ENCODE measurements at places on chromosomes 16 and 17. TPM values are rescaled to one million over a fixed set of nuclear protein-coding genes. Genes with fewer than 3 reads are reported as not detected.

DNA sequence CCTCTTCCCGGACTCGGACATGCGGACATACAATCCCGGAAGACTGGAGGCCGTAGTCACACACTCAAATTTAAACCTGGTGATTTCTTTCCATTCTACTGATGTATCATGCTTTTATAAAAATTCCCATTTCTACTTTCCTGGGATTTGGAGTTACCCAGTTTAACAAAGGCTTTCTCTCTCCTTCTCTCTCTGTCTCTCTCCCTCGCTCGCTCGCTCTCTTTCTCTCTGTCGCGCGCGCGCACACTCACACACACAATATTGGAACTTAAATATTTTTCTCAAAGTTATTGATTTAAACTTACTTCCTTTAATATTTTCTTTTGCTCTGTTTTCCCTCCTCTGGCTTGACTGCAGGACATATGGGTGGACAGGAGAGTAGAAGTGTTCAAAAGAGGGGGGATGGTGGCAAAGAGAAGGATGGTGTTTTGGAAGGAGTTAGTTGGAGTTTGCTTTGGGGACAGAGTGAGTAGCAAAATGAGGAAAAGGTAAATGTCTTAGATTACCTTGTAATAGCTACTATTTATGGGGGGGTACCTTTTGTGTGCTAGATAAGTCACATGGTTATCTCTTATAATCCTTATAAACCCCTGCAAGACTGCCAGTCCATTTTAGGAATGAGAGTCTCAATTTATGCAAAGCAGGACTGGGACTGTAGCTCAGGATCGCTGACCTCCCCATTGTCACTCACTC is 878 bp upstream of the TRIM25 start:
- H3K27me3 ChIP-seq, result no peaks in the 10 kb centered on the region
- H3K36me3 ChIP-seq, result no peaks in the 10 kb centered on the region
- H3K4me1 ChIP-seq, result peaks cover 29% of the 10 kb centered on the region
- H3K27ac ChIP-seq, result peak overlapping the region; percentile 90
- DNase-seq, result no peak

DNA sequence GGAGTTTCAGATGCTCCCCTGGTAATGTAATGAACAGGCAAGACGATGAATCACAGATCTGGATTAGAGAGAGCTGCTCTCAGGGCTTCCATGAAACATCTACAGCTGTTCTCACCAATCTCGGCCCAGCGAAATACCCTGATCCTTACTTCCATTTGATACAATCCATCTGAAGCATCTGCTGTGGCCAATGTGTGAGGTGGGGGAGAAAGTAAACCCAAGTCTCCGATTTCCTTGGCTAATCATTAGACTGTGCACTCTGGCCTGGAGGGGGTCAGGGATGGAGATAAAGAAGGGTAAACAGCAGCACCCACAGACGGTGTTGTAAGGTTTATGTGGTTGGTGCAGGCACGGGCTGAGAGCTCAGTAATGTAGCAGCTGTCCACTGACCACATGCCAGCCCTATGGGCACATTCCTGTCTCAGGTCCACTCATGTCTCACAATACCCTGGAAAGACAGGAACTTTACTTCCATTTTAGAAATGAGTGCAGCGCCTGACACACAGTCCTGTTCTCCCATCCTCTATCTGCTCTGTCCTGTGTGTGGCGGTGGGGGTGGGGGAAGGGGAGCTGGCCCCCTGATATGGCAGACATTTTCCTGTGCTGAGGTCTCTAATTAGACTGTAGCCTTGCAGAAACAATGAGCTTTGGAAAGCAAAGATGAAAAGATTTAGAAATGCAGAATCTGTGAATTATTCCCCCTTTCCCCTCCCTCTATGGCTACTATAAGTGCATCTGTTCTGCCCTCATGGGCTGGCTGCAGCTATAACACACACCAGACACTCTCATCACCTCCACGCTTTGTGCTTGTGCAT is 48.3 kb upstream of the ERN1 start:
- no peak for DNase-seq
- H3K4me1 ChIP-seq, result no peaks in the 10 kb centered on the region
- H3K36me3 ChIP-seq, result peaks cover 37% of the 10 kb centered on the region
- no peaks in the 10 kb centered on the region for H3K27me3 ChIP-seq
- no peak overlapping the region for H3K27ac ChIP-seq

Gene IKZF3
- total RNA-seq, result 26.1 TPM

DNA sequence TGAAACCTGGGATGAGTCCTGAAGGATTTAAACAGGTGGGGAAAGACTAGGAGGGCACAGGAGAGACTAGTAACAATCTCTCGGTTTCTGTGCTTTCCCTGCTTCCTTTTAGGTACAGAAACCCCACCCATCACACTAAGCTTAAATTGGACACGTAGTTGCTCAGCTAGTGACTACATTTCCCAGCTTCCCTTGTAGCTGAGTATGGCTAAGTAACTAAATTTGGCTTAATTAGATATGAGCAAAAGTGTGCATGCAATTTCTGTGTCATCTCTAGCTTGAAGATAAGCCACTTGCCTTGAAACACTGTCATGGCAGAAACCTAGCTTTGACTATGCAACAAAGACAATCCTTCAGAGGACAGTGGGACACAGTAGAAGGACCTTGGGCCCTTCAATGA is 36.5 kb downstream of the CACNG1 start:
- no peaks in the 10 kb centered on the region for H3K36me3 ChIP-seq
- H3K4me3 ChIP-seq, result no peak overlapping the region
- peaks cover 19% of the 10 kb centered on the region for H3K4me1 ChIP-seq
- no peak for DNase-seq
- no peaks in the 10 kb centered on the region for H3K27me3 ChIP-seq
- no peak overlapping the region for H3K27ac ChIP-seq

DNA sequence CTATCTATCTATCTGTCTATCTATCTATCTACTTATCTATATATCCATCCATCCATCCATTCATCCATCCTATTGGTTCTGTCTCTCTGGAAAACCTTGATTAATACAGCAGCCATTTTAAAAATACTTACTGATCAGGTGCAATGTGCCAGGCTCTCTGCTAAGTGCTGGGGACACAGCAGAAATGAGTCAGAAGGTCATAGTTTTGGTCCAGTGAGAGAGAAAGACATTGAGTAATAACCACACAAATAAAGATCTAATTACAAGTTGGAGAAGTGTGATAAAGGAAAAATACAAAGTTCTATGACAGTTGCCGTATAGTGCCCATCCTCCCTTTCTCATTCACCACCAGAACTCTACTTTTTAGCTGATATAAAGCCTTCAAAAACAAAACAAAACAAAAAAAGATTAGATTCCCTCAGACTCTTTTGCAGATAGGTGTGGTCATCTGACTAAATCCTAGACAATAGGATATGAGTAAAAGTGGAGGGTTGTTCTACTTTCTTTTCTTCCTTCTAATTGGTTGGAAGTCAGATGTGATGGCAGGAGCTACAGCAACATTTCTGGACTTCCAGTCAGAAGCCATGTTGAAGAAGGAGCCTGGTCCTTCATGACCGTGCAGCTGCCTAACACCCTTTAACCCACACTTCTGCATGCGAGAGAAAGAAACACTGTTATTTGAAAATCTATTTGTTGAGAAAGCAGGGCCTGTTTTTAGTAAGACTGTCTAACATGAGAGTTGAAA is 72.0 kb upstream of the TOX3 start:
- DNase-seq, result no peak
- no peaks in the 10 kb centered on the region for H3K27me3 ChIP-seq
- no peaks in the 10 kb centered on the region for H3K4me1 ChIP-seq
- no peaks in the 10 kb centered on the region for H3K36me3 ChIP-seq
- no peak overlapping the region for H3K27ac ChIP-seq

Gene NPW
- not detected for total RNA-seq

GRCh38 chr17:58272367-58273280 is 8.1 kb downstream of the MPO start:
- no peaks in the 10 kb centered on the region for H3K27me3 ChIP-seq
- no peak for DNase-seq
- H3K36me3 ChIP-seq, result no peaks in the 10 kb centered on the region
- no peaks in the 10 kb centered on the region for H3K4me1 ChIP-seq

- no peaks in the 10 kb centered on the region for H3K36me3 ChIP-seq
- H3K4me3 ChIP-seq, result no peak overlapping the region
- DNase-seq, result no peak
- no peak overlapping the region for H3K27ac ChIP-seq
Measured at GRCh38 chr17:33007186-33007585, 15.5 kb downstream of the SPACA3 start.

Gene ICAM2
- 131 TPM for total RNA-seq

Gene CD2BP2
- total RNA-seq, result 77.0 TPM

DNA sequence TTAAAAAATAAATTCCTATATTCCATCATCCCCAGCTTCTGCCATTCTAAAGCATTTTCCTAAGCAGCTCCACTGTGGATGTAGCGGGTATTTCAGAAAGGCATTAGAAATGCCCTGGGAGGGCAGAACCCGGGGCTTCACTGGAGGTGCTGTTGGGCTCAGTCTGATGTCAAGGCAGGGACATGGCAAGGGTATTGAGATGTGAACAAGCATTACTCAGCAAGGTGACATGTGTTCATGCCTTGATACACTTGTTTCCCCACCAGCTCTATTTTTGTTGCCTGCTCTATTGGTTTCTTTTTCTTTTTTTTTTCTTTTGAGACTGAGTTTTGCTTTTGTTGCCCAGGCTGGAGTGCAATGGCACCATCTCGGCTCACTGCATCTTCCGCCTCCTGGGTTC is 35.7 kb downstream of the ABCC1 start:
- no peak overlapping the region for H3K4me3 ChIP-seq
- DNase-seq, result no peak
- H3K36me3 ChIP-seq, result no peaks in the 10 kb centered on the region
- H3K4me1 ChIP-seq, result peaks cover 6% of the 10 kb centered on the region

Gene ITGB4
- total RNA-seq, result 1.5 TPM

DNA sequence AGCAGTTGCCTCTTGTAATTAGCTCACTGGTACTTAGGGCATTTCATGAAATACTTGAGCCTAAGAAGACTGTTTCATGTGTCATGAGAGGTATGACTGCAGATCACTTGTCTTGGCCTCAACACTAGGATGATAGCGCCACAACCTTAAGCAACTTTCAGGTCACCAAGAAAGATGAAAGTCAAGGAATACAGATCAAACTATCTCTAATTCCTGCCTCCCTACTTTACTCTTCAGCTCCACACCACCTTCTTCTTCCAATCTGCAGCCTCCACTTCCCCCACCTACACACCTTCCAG is 28.0 kb downstream of the GNA13 start:
- H3K36me3 ChIP-seq, result no peaks in the 10 kb centered on the region
- no peak overlapping the region for H3K4me3 ChIP-seq
- no peaks in the 10 kb centered on the region for H3K27me3 ChIP-seq
- no peak for DNase-seq
- H3K27ac ChIP-seq, result peak overlapping the region; percentile 16

DNA sequence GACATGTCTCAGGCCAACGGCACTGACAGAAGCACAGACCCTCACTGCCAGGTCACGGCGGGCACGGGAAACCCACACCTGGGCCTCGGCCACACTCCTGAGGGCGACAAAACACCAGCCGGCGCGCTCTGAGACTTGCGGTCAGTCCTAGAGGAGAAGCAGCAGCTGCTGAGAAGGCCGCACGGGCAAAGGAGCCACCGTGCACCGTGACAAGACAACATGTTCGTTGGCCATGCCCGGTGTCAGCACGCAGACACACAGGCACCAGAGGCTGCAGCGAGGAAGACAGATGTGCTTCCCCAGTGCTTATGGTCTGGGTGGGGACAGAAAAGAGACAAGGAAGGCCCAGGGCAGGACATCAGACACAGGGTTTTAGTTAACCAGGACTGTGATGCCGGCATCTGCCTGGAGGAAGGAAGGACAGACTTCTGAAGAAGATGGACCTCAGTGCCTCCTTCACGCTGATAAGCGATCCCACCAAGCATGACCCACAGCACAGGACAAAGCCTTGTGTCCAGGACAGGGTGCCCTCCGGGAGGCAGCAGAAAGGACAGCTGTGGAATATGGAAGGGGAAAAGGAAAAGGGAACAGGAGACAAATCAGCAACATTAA is 84.0 kb downstream of the ANKRD11 start:
- H3K27ac ChIP-seq, result peak overlapping the region; percentile 72
- H3K4me1 ChIP-seq, result peaks cover 83% of the 10 kb centered on the region
- no peaks in the 10 kb centered on the region for H3K36me3 ChIP-seq

- no peaks in the 10 kb centered on the region for H3K4me1 ChIP-seq
- H3K27ac ChIP-seq, result no peak overlapping the region
- H3K36me3 ChIP-seq, result no peaks in the 10 kb centered on the region
- H3K4me3 ChIP-seq, result no peak overlapping the region
- no peak for DNase-seq
- no peaks in the 10 kb centered on the region for H3K27me3 ChIP-seq
Measured at GRCh38 chr16:86476956-86477534, 33.3 kb upstream of the FOXF1 start.

Gene GPR179
- total RNA-seq, result 0.17 TPM

Gene TNFSF13
- 2.0 TPM for total RNA-seq

Gene TEX14
- total RNA-seq, result 0.38 TPM

GRCh38 chr16:10878328-10878643 is 1.3 kb downstream of the CIITA start:
- peaks cover 53% of the 10 kb centered on the region for H3K4me1 ChIP-seq
- no peak for DNase-seq

DNA sequence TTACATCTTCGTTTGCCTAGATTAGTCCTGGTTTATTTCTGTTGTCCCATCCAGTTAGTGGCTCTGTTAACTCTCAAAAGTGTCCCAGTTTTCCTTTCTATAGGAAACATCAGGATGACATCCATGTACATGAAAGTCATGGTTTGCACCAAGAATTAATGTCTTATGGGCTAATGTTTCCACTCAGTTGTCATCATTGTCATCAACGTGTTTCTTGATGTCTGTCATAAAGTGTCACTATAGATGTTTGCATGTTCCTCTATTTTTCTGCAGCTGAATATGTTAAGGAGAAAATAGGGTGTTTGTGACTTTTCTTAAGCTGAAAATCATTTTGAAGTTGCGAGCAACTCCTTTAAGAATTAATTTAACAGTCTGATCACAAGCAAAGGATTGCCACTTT is 567.0 kb downstream of the TMEM114 start:
- H3K27ac ChIP-seq, result no peak overlapping the region
- no peaks in the 10 kb centered on the region for H3K27me3 ChIP-seq
- no peak overlapping the region for H3K4me3 ChIP-seq
- H3K4me1 ChIP-seq, result no peaks in the 10 kb centered on the region
- no peaks in the 10 kb centered on the region for H3K36me3 ChIP-seq
- no peak for DNase-seq

Gene BIRC5
- total RNA-seq, result not detected

Gene TP53TG3F
- total RNA-seq, result not detected

- H3K36me3 ChIP-seq, result no peaks in the 10 kb centered on the region
- no peaks in the 10 kb centered on the region for H3K27me3 ChIP-seq
- H3K4me3 ChIP-seq, result no peak overlapping the region
- no peak overlapping the region for H3K27ac ChIP-seq
- H3K4me1 ChIP-seq, result peaks cover 29% of the 10 kb centered on the region
- DNase-seq, result no peak
Measured at GRCh38 chr16:88461331-88462269, 8.5 kb downstream of the ZFPM1 start.

DNA sequence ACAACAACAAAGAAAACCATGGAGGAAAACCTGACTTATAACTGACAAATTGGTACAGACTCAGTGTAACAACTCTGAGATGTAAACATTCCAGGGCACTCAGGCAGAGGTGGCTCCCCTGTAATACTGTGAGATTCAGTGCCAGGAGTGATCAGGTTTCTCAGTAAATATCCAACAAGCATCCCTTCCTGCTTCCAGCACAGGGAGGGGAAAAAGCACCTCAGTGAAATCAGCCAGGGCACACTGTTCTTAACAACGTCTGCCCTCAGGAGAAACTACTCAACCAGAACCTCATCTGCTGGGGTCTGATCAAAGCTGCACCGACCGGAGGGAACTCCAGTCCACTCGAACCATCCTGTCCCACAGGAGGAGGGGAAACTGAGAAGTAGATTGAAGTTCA is 52.3 kb downstream of the AMFR start:
- H3K27ac ChIP-seq, result no peak overlapping the region
- DNase-seq, result no peak
- H3K4me3 ChIP-seq, result no peak overlapping the region
- H3K4me1 ChIP-seq, result no peaks in the 10 kb centered on the region

Gene RHBDF1
- total RNA-seq, result 1.6 TPM
